ENCODE measurements at places on chromosomes 5 and 9. TPM values are rescaled to one million over a fixed set of nuclear protein-coding genes. Genes with fewer than 3 reads are reported as not detected.

Gene PCA3
- not detected for total RNA-seq

Gene CDC20B
- not detected for total RNA-seq

DNA sequence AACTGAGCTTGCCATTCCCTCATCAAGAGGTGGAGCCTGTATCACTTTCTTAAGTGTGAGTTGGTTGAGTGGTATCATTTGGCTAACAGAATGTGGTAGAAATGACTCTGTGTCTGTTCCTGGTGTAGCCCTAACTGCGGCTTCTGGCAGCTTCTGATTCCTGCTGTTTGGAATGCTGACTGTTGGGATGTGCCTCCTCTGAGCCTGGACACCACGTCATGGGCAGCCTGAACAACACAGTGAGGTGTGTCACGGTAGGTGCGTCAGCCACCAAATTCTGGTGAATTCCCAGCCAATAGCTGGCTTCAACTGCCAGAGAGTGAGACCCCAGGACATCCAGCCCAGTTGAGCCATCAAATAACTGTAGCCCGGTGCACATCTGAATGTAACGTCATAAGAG, 6.1 kb upstream of the C9orf152 start:
- DNase-seq: no peak

GRCh38 chr5:174173766-174174165, 128.3 kb downstream of the NSG2 start:
- no peak for DNase-seq

DNA sequence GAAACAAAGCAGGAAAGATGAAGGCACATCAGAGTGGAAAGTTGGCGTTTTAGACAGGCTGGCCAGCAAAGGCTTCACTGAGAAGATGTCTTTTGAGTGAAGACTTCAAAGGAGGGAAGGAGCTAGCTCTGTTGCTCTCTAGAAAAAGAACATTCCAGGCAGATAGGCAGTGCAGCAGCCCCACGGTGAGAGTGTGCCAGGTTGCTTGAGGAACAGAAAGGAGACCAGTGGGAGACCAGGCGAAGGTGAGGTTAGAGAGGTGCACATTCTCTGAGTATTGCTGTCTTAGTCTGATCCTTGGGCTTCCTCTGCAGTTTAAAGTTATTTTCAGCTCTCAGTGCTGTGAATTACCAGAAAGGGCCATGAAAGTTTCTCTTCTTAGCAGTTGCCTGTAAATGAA, 83.8 kb downstream of the SLC44A1 start:
- no peak for DNase-seq

DNA sequence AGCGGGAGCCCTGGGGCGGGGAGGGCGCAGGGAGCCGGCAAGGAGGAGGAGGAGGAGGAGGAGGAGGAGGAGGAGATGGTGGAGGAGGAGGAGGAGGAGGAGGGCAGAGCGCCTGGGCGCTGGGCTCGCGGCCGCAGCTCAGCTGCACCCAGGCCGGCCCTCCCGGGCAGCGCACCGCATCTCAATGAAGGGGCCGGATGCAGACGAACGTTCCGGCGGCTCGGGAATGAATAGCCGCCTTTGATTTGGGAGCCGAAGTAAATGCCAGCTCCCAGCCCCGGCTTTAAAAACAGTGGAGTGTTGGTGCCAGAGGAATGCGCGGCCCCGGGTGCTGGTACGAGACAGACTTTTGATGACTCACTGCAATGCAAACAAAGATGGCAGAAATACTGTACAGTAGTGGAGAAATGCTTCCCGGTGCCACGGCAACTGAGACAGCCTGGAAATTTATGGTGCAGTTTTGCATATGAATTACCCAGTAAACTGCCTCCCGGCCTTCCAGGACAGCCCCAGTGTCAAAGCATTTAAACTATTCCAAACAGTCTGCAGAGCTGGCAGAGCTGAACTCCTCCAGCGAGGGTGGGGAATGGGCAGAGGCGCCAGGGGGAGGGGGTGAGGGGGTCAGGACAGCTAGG, 43.1 kb downstream of the NACC2 start:
- DNase-seq: peak; percentile 89

- no peak for DNase-seq
Observed at GRCh38 chr5:32794086-32794485, 83.0 kb downstream of the NPR3 start.

GRCh38 chr5:180050121-180050940, 21.2 kb downstream of the RNF130 start:
- DNase-seq: no peak

DNA sequence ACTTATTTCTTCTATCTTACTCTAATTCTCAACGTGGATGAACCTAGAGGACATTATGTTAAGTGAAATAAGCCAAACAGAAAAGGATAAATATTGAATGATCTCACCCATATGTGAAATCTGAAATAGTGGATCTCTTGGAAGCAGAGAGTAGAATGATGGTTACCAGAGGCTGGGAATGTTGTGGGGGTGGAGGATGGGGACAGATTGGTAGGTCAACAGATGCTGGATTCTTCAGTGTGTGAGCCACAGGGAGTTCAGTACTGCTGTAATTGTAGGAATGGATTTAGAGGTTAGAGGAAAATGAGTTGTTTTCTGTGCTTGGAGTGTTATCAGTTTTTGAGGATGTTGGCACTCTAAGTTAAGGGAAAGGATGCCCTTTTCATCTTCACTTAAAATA, 190.6 kb downstream of the FBXL7 start:
- DNase-seq: no peak

GRCh38 chr9:127144670-127145445, 22.4 kb upstream of the ANGPTL2 start:
- DNase-seq: peak; percentile 65

- DNase-seq: no peak
Observed at GRCh38 chr9:82606071-82606470, 456.9 kb downstream of the RASEF start.

GRCh38 chr9:22990349-22990748, 543.7 kb downstream of the DMRTA1 start:
- no peak for DNase-seq

GRCh38 chr9:38619556-38620447, 594 bp downstream of the ANKRD18A start:
- DNase-seq: no peak

DNA sequence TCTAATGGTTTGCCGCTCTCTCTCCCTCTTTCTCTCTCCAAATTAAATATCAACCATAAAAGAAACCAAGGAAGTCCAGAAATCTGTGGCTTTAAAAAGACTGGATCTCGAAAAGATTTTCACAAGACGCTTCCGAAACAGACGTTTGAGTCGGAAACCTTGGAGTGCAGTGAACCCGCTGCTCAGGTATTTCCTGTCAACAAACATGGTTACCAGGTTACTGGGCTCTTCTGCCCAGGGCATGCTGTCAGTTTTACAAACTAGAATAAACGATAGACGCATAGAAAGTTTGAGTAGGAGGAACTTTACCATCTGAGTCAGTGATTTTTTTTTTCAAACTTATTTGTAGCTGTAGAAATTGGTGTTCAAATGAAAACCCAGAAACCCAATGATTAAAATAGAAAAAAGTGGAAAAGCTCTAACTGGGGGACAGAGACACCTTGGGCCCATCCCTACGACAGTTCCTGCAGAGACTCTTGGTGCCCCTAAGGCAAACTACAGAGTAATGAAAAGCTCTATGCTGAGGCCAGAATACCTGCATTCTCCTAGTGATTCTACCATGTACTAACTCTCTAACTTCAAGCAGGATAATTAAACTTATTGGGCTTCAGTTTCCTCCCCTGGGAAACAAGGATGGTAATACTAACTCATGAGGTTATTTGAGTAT, 90.0 kb downstream of the DOCK8 start:
- DNase-seq: no peak

DNA sequence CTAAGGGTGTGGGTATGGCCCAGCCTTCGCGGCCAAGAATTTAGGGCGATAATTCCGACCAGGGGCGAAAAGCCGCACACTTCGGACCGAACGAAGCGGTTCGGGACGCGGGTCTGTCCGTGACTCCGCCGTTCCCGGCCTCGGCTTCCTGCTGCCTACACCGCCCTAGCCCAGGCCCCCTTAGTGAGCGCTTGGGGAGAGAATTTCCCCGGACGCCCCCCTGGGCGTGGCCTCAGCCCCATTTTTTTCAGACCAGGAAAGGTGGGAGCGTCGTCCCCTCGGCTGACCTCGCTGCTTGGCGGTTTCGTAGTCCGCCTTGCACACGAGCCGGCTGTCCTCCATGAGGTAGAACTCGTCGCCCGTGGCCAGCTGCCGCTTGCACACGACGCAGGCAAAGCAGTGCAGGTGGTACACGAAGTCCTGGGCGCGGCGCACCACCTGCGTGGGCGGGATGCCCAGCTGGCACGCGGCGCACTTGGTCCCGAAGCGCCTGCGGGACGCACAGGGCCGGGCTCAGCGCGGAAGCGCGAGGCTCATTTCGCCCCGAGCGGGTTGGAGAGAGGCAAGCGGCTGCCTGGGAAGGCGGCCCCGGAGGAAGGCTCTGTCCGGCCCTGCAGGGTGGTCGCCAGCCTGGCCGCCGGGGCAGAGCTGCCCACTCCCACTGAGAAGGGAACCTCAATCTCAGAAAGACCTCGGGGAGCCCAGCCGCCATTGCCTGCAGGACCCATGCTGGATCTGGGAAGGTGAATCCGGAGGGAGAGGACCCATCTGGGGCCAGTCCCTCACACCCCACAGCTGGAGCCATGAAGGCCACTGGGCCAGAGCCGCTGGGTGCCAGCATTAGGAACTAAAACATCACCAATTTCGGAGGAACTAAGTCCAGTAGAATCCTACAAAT, 5.3 kb downstream of the LHX3 start:
- no peak for DNase-seq

Measured in mesenteric fat pad (tissue), 1 donor.